ENCODE measurements at places on chromosomes 1 and 21.

- no peak for DNase-seq
Measured at GRCh38 chr1:215425138-215425537, 142.0 kb upstream of the KCTD3 start.

DNA sequence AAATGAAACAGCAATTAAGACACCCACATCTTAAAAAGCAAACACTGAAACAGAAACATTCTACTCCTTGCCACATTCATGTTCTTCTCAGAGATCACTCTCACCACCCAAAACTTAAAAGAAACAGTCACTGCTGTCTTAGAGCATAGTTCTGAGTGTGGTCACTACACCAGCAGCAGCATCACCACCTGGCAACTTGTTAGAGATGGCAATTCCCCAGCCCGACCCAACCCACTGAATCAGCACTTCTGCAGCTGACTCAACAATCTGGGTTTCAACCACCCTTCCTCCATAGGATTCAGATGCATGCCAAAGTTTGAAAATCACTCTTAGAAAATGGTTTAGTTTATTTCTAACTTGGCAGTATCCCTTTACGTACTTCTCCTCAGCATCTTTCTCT, 126.1 kb downstream of the CDC42BPA start:
- no peak for DNase-seq

- no peak for DNase-seq
Measured at GRCh38 chr1:65471861-65472332, 51.4 kb downstream of the LEPR start.

GRCh38 chr1:85351202-85351828, 74.9 kb upstream of the BCL10 start:
- DNase-seq, result no peak

DNA sequence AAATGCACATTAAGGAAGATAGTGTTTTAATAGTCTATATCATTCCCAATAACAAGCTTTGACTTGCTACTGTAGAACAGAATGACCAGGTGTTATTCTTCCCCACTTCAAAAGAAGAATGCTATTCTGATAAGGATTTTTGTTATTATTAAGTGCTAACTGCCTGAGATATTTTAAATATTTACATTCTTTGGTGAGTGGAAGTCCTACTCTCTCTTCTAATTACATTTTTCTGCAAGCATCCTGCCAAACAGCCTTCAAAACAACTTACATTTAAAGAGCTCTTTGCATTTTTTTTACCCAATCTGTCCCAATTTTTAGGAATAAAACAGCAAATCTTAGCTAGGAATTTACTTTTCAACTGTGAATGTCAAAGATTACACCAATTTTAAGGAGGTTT, 23.5 kb upstream of the SYDE2 start:
- no peak for DNase-seq

GRCh38 chr21:28828981-28829380, 163.7 kb downstream of the LTN1 start:
- DNase-seq, result no peak

DNA sequence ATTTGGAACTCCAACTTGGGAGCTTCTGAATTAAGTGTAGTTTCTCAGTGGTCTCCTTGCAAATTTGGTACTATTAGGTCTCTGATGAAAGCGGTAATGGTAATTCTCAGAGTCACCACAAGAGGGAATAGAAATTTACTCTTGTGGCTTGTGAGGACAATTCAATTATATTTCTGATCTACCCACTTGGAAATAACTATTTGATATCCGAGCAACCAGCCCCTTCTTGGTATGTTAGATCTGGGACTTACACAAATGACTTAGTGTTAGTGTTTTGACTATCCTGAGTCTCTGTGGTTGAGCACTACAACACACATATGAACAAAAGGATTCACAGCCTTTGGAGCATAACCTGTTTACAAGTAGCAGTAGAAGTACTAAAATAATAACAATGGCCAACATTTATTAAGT, 68.1 kb downstream of the RPS6KA1 start:
- DNase-seq, result no peak

DNA sequence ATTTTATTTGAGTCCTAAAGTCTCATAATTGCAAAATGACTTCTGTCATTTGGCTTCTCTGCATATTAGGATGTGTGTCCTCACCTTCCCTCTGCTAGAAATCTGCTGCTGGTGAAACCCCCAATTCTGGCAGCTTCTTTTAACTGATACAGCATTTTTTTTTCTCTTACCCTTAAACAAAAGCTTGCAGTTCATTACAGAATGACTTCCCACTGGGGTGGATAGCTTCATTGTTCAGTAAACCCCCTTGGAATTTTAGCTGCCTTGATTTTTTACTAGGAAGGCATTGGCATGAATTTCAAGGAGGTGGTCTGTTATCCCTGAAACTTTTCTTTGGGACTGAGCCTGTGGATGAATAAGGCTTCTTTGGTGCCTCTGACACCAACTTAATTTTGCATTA, 16.8 kb downstream of the TSEN15 start:
- DNase-seq, result no peak

DNA sequence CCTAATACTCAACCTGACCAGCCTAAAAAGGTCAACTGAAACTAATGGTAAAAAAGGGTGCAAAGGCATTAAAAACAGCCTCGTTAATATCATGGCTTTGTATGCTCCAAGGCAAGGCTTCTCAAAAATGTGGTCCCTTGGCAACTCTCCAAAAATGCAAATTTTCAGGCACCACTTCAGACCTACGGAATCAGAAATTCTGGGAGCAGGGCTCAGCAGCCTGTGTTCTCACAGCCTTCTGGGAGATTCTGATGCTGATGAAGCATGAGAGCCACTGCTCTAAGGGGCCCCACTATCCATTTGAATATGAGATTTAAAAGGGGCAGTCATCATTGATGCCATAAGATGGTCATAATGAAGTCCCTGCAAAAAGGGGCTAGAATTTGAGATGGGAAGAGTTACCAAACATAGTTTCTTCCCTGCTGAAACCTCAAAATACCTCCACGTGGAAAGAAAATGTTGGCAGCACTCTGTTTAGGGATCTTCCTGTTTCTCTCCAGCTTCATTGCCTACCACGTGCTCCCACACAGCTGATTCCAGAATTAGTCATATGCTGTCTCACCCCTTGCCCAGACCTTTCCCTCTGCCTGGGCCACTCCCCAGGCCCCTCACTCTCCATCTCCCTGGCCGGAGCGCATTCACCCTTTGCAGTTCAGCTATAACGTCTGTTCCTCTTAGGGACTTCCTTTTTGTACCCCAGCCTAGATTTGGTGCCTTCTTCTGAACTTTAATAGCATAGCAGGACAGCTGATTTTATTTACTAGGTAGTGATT, 46.7 kb downstream of the PHC2 start:
- no peak for DNase-seq

- DNase-seq, result no peak
Measured at GRCh38 chr1:26750428-26750827, 37.3 kb upstream of the PIGV start.

GRCh38 chr1:33634806-33635205, 162.4 kb downstream of the ZSCAN20 start:
- DNase-seq, result no peak

GRCh38 chr1:177984761-177985160, 14.9 kb upstream of the SEC16B start:
- no peak for DNase-seq

GRCh38 chr1:68570871-68571270, 74.0 kb upstream of the DEPDC1 start:
- no peak for DNase-seq

DNA sequence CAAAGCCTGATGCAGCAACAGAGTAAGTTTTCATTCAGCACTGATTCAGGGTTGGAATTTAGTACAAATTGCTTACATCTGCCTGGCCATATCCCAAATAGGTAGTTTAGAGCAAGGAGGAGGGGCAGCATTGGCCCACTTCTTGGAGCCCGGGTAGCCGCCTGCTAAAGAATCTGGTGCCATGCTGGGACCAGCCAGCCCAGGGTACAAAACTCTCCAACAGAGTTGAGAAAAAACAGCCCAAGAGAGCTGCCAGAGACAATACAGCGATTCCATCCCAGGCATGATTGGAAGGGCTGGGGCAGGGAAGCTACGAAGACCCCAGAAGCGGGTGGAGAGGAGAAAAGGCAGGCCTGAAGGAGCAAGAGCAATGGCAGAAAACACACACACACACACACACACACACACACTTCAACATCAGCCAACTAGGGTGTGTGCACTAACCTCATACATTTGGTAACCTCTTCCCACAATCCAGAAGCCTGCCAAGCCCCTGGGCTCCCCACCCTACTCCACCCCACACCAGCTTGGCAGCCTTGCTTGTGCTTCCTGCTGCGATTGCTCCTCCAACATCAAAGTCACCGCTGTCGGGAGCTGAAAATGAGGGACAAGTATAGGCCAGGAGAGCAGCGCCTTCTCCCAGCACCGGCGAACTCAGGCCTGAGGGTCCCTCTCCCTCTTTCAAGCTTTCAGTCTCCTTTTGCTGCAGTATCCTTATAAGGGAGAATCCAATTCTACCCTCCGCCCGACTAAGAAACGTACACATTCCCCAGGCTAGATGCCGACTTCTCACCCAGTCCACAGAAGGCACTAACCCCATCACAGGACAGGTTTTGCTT, 1.2 kb downstream of the PIK3C2B start:
- DNase-seq, result no peak

DNA sequence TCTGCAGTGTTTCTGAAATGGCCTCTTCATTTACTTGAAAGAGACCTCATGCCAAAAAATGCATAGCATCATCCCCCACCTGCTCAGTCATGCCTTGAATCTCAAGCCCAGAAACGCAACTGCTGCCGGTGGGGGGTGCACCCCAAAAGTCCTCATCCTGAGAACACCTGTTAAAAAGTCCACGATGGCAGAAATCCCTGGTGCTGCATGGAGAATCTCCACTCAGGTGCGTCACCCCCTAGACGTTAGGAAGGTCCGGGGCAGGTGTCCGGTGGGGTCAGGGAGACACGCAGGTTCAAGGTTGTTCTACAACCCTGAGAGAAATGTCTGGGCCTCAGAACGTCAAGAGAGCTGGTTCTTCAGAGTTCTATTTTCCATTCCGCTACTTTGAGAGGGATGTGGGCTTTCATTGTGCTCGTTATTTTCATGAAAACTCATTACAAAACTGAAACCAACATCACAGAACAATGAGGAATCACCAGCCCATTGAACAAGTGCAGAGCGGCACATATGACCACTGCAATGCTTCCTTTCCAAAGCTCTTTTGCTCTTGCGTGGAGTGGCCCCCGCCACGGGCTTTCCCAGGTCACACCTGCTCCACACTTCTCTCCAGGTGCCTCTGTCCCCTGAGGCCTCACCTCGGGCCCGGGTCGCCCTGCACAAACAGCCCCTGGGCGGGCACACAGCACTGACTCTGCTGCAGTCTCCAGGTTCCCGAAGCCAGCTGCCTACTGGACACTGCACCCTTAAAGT, 201.9 kb downstream of the TOMM20 start:
- DNase-seq, result no peak

- peak; percentile 7 for DNase-seq
Measured at GRCh38 chr1:94092210-94092613, 28.7 kb downstream of the ABCA4 start.

- DNase-seq, result no peak
Measured at GRCh38 chr1:41726899-41727748, 191.6 kb downstream of the HIVEP3 start.

- no peak for DNase-seq
Measured at GRCh38 chr1:31715873-31716220, 12.0 kb upstream of the COL16A1 start.

- DNase-seq, result no peak
Measured at GRCh38 chr1:152667648-152668047, 4.5 kb downstream of the LCE2D start.

GRCh38 chr1:19313961-19314882, 2.1 kb downstream of the SLC66A1 start:
- DNase-seq, result no peak

- DNase-seq, result peak; percentile 52
Measured at GRCh38 chr1:10693497-10694273, 102.8 kb downstream of the CASZ1 start.

GRCh38 chr1:1669468-1670440, 10.9 kb upstream of the CDK11B start:
- no peak for DNase-seq

DNA sequence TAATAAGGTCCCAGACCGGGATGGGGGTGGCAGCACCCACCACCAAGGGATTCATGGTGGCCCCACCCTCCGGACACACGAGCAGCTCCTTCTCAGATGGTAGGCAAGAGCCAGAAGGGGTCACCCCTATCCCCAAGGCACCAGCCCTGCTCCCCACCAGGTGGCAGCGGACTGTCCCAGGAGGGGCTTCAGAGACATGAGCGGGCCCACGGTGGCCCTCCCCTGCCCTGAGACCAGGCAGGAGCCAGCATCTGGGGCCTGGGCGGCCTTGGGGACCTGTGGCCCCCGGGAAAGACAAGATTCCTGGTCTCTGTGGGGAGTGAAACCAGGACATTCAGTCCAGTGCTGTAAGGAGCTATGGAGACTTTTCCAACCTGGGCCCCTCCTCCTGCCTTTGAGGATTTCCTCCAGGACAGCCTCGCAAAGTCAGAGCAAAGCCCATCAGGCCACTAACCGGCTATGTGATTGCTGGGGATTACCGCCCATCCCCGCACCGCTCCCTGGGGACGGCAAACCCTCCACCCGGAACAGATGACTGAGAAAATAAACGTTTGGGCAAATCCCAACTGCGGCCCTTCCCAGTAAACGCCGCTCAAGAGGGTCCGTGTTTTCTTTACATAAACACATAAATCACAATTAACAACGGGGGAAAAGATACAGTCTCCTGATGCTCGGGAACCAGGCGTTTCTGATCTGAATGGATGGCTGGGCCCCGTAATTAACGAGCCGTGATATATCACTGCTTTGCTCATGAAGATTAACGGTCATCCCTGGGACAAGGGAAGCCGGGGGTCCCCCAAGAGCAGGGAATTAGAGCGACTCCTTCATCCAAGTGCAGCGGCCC, 50.9 kb upstream of the ARHGEF16 start:
- DNase-seq, result no peak

DNA sequence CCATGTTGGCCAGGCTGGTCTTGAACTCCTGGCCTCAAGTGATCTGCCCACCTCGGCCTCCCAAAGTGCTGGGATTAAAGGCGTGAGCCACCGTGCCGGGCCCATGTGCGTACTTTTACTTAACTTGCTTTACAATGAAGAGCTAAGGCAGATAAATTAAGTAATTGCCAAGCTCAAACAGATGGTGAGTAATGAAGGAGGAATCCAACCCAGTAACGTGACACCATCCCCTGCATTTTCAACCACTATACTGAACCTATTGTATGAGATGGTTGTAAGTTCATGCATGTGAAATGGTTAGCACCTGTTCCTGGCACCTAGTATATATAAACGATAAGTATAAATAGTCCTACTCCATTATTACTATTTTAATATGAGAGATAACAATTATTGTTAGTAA, 588.0 kb upstream of the BEND5 start:
- DNase-seq, result no peak

GRCh38 chr1:26153966-26154532, 4.8 kb upstream of the FAM110D start:
- no peak for DNase-seq
